ENCODE measurements at places on chromosomes 13 and 19. TPM values are rescaled to one million over a fixed set of nuclear protein-coding genes. Genes with fewer than 3 reads are reported as not detected.

Gene SHANK1
- 14.0 TPM for total RNA-seq

Gene DPF1
- 2.3 TPM for total RNA-seq

Gene IFI30
- 33.3 TPM for total RNA-seq

Gene APC2
- 0.49 TPM for total RNA-seq

Gene VRK3
- total RNA-seq = 26.9 TPM

Gene PEAK3
- under 0.01 TPM for total RNA-seq

Gene SIGLECL1
- total RNA-seq = not detected

Gene LGALS4
- total RNA-seq = not detected

Gene GRIN2D
- total RNA-seq = 0.65 TPM

Gene CGB7
- total RNA-seq = 0.16 TPM

Gene ZNF835
- total RNA-seq = 0.97 TPM

All from hair follicle dermal papilla cell (primary cell).